ENCODE measurements at places on chromosomes 5 and 9. TPM values are rescaled to one million over a fixed set of nuclear protein-coding genes. Genes with fewer than 3 reads are reported as not detected.

Gene TMEM203
- 12.0 TPM for total RNA-seq

Gene CDH12
- total RNA-seq: not detected

Gene TMOD1
- total RNA-seq: 44.0 TPM

GRCh38 chr5:73282923-73283322 lies 109.9 kb downstream of the TMEM174 start:
- H3K4me3 ChIP-seq: no peak overlapping the region
- no peaks in the 10 kb centered on the region for H3K27me3 ChIP-seq
- H3K4me1 ChIP-seq: peaks cover 35% of the 10 kb centered on the region
- H3K27ac ChIP-seq: no peak overlapping the region
- no peaks in the 10 kb centered on the region for H3K36me3 ChIP-seq

DNA sequence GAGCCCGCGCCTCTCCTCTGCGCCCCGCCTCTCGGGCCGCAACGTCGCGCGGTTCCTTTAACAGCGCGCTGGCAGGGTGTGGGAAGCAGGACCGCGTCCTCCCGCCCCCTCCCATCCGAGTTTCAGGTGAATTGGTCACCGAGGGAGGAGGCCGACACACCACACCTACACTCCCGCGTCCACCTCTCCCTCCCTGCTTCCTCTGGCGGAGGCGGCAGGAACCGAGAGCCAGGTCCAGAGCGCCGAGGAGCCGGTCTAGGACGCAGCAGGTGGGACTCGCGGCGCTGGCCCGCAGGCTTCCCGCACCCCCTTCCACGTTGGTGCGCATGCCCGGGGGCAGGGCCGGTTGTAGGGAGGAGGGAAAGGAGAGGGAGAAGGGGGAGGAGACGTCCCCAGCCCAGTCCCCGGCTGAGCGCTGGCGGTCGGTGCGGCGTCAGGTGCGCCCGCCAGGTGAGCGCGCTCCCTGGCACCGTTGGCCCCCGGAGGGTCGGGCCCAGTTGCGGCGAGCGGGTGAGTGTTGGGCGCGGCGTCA lies at the start of gene OCLN:
OCLN (plus strand) TSS at position 400 of the 532 bp plus-strand sequence. CDS start 11,455 bp downstream, outside the sequence.
- peak within 1 kb of the TSS; percentile 73 for H3K4me3 ChIP-seq
- no peaks in the 10 kb centered on the region for H3K36me3 ChIP-seq

DNA sequence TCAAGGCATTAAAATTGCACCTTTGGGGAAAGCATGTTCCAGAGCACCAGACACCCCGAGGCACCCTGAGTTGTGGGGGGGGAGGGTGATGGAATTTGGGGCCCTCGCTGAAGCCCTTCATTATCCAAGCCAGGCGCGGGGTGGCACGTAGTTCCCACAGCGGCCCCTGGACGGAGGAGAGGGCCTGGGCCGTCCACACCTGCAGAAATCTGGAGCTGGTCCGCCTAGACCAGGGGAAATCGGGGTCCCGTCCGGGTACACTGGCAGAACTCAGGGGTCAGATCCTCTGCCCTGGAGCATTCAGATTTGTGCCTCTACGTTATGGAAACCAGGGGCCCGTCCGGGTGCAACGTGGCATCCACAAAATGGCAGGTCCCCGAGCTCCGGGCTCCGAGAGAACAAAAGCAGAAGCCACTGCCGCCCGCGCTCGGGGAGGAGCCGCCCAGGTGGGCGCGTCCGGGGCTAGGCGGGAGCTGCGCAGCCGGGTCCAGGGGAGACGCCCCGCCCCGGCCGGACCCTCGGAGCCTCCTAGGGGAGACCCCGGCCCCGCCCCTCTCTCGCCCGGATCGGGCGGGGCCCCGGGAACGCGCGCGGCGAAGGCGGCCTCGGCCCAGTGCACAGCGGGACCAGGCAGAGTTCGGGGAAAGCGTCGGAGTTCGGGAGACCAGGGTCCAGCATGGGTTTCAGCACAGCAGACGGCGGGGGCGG lies at the start of gene PLEKHG4B:
PLEKHG4B (plus strand) TSS at position 613 of the 708 bp plus-strand sequence; CDS start at position 677, 64 bp downstream.
- no peak within 1 kb of the TSS for H3K27ac ChIP-seq
- peak within 1 kb of the TSS; percentile 61 for H3K4me3 ChIP-seq
- DNase-seq: no peak
- H3K36me3 ChIP-seq: no peaks in the 10 kb centered on the region
- no peaks in the 10 kb centered on the region for H3K27me3 ChIP-seq
- H3K4me1 ChIP-seq: no peaks in the 10 kb centered on the region

DNA sequence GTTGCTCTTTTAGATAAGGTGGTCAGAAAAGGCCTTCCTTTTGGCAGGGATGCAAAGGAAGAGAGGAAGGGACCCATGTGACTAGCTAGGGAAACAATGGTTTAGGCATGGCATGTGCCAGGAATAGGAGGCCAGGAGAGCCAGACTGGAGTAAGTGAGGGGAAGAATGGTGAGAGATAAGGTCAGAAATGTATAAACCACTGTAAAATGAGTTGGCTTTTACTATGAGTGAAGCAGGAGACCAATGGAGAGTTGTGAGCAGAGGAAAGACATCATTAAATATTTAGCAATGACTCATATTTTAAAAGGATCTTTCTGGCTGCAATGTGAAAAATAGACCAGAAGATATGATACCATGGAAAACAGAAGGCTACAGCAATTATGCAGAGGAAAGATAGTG lies 50.9 kb downstream of the AP3B1 start:
- no peak for DNase-seq
- H3K27ac ChIP-seq: no peak overlapping the region
- no peaks in the 10 kb centered on the region for H3K27me3 ChIP-seq
- H3K36me3 ChIP-seq: no peaks in the 10 kb centered on the region

- no peak for DNase-seq
- H3K27ac ChIP-seq: peak overlapping the region; percentile 55
- no peak overlapping the region for H3K4me3 ChIP-seq
- peaks cover 37% of the 10 kb centered on the region for H3K4me1 ChIP-seq
- no peaks in the 10 kb centered on the region for H3K27me3 ChIP-seq
- H3K36me3 ChIP-seq: no peaks in the 10 kb centered on the region
These were observed 14.3 kb upstream of the MGAT1 start for GRCh38 chr5:180816608-180817534.

- no peak for DNase-seq
- no peak overlapping the region for H3K27ac ChIP-seq
- no peaks in the 10 kb centered on the region for H3K36me3 ChIP-seq
- H3K4me3 ChIP-seq: no peak overlapping the region
- no peaks in the 10 kb centered on the region for H3K27me3 ChIP-seq
These were observed 121.4 kb downstream of the ENC1 start for GRCh38 chr5:74519161-74519571.

- no peaks in the 10 kb centered on the region for H3K4me1 ChIP-seq
- no peak for DNase-seq
- peaks cover 10% of the 10 kb centered on the region for H3K36me3 ChIP-seq
- no peak overlapping the region for H3K27ac ChIP-seq
- no peaks in the 10 kb centered on the region for H3K27me3 ChIP-seq
These were observed 6.2 kb downstream of the OXCT1 start for GRCh38 chr5:41863871-41864486.

DNA sequence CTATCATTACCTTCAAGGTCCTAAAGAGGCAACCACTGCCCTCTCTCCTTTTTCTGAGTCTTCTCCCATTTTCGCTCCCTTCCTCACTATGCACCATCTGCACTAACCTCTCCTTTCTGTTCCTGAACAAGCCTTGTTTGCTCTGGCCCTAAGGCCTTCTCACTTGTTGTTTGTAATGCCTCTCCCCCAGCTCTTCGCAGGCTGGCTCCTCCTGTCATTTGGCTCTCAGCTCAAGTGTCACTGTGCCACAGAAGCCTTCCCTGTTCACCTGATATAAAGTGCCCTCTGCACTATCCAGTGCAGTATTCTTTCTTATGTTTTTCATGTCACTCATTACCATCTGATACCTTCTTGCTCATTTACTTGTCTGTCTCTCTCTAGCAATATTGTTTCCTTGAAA lies 303.7 kb downstream of the KCNN2 start:
- no peaks in the 10 kb centered on the region for H3K36me3 ChIP-seq
- H3K4me3 ChIP-seq: no peak overlapping the region
- no peaks in the 10 kb centered on the region for H3K4me1 ChIP-seq
- no peak overlapping the region for H3K27ac ChIP-seq
- no peaks in the 10 kb centered on the region for H3K27me3 ChIP-seq

- H3K27me3 ChIP-seq: no peaks in the 10 kb centered on the region
- no peaks in the 10 kb centered on the region for H3K36me3 ChIP-seq
- no peak for DNase-seq
- no peak overlapping the region for H3K4me3 ChIP-seq
- no peak overlapping the region for H3K27ac ChIP-seq
These were observed 11.9 kb downstream of the CMBL start for GRCh38 chr5:10295619-10296326.
